ENCODE measurements at places on chromosomes 4 and X.

GRCh38 chrX:10666102-10666501, 45.7 kb upstream of the MID1 start:
- DNase-seq = no peak

- no peak for DNase-seq
Observed at GRCh38 chr4:94131212-94131611, 76.5 kb upstream of the SMARCAD1 start.

DNA sequence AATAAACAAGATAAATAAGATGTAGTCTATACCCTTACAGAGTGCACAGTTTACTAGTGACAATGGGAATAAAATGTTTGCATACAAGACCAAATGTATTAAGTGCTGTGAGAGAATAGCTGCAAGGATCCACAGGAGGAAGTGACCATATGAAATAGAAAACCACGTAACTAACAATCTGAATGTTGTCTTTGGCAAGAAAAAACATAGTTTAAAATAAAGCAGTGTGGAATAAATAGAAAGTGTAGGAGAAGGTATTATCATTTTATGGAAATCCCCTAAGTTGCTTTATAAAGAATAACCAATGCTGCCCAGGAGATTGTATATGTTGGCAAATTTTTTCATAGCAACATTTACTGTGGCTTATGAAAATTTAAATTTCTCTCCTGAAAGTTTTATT, 116.1 kb downstream of the PCDH7 start:
- no peak for DNase-seq

- DNase-seq = no peak
Observed at GRCh38 chr4:152278172-152278504, 257.8 kb downstream of the FBXW7 start.

- DNase-seq = no peak
Observed at GRCh38 chrX:153657161-153657560, 10.2 kb downstream of the DUSP9 start.

GRCh38 chr4:40587351-40587750, 42.3 kb downstream of the RBM47 start:
- no peak for DNase-seq

DNA sequence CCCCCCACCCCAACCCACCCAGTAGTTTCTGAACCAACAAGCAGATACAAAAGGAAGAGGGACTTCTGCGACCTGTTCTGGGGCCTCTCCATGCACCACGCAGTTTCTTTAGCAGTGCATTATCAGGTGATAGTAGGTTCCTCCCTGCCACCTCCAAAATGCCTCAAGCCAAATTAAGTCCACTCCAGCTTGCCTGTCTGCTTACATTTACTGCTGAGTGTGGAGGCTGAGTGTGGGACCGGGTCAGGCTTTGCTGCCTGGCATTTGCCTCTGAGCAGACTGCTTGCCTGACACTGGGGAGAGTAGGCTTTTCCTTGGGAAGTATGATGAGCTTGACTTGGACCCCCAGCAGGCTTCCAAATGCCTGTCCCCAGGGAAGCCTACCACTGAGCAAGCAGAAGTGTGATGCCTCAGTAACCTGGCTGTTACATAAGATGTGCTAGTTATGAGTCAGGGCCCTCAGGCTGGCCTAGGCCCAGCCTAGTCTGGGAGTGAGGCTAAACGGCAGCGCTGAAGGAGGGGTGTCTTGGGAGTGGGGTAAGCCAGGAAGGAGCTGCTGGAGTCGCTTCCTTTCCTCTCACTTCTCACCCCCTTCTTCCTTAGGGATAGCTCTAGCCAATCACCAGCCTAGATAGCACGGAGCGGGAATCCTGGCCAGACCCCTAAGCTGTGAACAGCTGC, 9.0 kb downstream of the TSC22D3 start:
- DNase-seq = no peak

GRCh38 chrX:13579661-13580060, 10.3 kb downstream of the EGFL6 start:
- no peak for DNase-seq

DNA sequence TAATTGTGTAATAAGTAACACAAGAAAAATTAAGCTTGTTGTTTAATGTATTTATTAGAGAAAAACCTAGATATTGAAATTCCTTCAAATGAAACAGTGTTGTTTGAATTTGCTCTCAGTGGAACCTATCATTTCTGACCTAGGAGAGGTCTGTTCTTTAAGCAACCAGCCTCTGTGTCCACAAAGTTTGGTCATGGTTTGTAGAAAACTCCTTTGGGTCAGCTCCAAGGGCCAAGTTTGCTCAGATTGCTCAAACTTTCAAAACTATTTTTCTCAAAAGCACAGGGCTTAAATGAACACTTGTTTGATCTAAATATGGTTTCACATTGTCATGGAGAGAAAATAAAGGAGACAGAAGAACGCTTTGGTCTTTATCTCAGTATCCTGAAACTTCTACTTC, 29.6 kb upstream of the RPL34 start:
- no peak for DNase-seq

- no peak for DNase-seq
Observed at GRCh38 chrX:24396236-24396930, 35.9 kb downstream of the SUPT20HL1 start.

DNA sequence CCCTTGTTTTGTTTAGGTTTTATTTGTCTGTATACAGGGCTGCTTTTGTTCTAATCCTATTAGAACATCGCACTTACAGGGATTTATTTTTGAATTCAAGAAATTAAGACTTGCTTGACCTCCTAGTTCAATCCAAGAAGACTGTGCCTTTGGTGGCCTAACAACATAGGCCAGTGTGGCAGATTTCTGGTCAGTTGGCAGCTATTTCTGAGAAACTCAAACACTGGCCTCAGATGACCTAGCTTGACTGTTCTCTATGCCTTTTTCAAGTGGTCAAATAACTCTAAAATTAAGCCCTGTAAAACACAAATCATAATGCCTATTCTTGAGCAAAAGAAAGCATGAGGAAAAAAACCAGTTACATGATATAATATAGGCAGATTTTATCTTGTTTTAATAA, 89.3 kb upstream of the GPR34 start:
- DNase-seq = no peak

DNA sequence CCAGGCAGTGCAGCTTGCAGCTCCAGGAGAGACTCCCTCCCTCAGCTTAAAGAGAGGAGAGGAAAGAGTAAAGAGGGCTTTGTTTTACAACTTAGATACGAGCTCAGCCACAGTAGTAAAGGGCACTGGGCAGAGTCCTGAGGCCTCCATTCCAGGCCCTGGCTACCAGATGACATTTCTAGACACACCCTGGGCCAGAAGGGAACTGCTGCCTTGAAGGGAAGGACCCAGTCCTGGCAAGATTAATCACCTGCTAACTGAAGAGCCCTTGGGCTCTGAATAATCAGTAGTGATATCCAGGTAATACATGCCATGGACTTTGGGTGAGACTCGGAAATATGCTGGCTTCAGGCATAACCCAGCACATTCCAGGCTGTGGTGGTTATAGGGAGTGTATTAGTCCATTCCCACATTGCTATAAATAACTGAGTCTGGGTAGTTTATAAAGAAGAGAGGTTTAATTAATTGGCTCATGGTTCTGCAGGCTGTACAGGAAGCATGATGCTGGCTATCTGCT, 15.3 kb upstream of the SLC16A2 start:
- DNase-seq = no peak

- no peak for DNase-seq
Observed at GRCh38 chrX:22922961-22923360, 76.8 kb upstream of the DDX53 start.

DNA sequence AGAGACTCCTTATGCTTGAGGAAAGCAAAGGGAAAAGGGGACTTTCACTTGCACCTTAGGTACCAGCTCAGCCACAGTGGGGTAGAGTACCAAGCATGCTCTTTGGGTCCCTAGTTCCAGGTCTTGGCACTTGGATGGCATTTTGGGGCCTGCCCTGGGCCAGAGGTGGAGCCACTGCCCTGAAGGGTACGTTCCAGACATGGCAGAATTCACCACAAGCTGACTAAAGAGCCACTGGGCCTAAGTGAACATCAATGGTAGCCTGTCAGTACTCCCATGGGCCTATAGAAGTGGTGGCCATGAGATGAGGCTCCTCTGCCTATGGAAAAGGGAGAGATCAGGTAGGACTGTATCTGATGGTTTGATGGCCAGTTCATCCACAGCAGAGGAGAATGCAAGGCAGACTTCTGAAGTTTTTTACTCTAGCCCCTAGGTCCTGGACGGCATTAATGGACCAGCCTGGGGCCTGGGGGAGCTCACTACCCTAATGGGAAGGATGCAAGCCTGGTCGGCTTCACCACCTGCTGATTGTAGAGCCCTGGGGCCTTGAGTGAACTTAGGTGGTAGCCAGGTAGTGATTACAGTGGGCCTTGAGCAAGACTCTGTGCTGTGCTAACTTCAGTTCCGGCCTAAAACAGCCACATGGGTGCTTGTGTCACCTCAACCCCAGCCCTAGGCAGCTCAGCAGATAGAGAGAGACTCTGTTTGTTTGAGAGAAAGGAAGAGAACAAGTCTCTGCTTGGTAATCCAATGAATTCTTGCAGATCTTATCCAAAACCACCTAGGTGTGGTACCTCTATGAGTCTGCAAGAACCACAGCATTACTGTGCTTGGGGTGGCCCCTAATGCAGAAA, 19.8 kb upstream of the HSFX4 start:
- DNase-seq = no peak

GRCh38 chr4:181225616-181226261, 1017.5 kb upstream of the TENM3 start:
- no peak for DNase-seq

GRCh38 chrX:138704101-138704500, 7.4 kb downstream of the FGF13 start:
- DNase-seq = no peak

GRCh38 chr4:5043579-5043978, 7.7 kb upstream of the STK32B start:
- DNase-seq = no peak

GRCh38 chr4:175422331-175422730, 389.7 kb downstream of the GPM6A start:
- DNase-seq = no peak

GRCh38 chrX:1841746-1842145, 226.9 kb downstream of the ASMT start:
- DNase-seq = no peak

DNA sequence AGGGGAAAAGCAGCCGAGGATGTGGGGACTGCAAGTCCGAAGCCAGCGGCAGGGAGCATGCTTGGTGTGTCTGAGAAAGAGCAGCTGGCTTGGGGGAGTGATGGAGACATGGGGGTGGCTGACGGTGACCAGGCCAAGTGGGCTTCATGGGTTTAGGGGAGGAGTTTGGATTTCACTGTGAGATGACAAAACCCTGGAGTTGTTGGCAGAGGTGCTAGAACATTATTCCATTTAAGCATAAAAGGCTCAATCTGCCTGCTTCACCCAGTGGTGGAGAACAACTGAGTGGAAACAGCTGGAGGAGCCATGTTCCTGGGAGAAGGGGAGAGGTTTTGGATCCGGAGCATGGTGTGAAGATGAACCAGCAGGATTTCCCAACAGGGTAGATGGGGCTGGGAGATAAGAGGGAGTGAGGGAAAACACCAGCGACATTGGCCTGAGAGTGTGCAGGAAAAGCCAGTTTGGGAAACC, 318.0 kb upstream of the TAPT1 start:
- DNase-seq = no peak

- DNase-seq = no peak
Observed at GRCh38 chrX:14618177-14618965, 89.0 kb downstream of the GLRA2 start.

GRCh38 chr4:78483811-78484210, 67.8 kb upstream of the ANXA3 start:
- DNase-seq = no peak

DNA sequence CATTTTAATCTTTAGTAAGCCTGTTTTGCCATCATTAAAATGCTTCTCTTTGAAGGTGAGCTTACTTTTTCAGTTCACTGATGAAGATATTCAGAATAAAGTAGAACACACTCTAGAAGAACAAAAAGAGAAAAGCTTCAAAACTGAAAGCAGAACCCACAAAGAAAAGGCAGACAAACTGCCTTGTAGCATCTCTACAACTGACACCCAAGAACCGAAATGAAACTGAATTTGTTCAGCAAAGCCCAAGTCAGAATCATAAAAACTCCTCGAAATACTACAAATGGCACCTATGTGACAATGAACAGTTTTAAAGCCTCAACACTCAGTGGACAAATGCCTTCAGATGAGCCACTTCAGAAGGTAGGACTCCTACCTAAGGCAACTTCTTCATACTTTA, 83.6 kb downstream of the MAML3 start:
- DNase-seq = no peak

DNA sequence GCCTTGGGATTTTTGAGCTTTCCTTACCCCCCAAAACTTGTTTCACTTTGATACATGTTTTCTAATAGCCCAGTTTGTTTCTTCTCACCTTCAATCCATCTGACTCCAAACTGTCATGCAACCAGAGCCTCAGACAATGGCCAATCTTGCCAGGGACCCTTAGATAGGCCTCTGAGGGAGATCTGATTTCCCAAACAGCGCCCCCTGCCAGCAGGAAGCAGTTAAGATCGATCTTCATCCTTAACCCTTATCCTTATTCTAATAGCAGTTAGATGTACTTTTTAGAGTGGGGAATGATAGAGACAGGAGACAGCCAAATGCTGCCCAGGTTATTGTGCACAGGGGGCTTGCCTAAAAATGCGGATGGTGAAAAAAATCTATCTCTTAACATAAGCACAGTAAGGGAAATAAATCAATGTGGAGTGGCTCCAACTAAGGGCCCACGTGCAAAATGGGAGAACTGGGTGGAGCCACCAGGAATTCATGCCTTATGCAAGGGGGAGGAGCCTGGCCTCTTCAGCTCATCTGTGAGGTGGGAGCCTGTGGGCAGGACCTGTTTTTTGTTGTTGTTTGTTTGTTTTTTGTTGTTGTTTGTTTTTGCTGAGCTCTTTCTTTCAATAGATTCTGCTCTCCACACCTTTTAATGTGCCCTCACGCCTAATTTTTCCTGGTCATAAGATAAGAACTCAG, 833.6 kb upstream of the AGA start:
- DNase-seq = no peak

GRCh38 chr4:139554893-139555704, 920 bp downstream of the SETD7 start:
- no peak for DNase-seq

DNA sequence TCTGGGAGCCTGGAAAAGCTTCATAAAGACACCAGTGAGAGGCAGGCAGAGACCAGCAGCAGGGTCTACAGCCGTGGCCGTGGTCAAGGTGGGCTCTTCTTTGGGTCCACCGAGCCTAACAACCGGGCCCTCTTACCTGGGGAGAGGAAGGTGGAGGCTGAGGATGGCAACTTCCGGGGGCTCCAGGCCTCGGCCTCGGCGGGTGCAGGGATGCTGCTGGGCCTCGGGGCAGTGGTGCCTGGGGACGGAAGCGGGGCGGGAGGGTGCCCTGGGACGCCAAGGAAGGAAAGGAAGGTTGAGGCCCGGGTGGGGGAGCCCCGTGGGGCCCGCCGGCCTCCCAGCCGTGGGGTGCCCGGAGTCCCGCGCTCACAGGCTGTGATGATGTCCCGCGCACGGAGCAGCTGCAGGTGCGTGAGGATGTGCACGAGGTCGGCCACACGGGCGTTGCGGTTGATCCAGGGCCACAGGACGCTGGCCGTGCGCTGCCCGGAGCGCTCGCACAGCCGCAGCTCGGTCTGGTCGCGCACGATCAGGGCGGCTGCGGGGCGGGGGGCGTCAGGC, 561 bp downstream of the IRAK1 start:
- DNase-seq = peak; percentile 6

Data from hematopoietic multipotent progenitor cell treated with erythropoietin and hydrocortisone succinate and interleukin-3 and kit ligand, for 17 days (in vitro differentiated cells).